ENCODE measurements at places on chromosomes 12 and 14. TPM values are rescaled to one million over a fixed set of nuclear protein-coding genes. Genes with fewer than 3 reads are reported as not detected.
A peak's percentile ranks its signal among the peaks of the same experiment; 100 is the strongest.

The UNC79 gene
- total RNA-seq: 0.15 TPM

The KRT85 gene
- total RNA-seq: not detected

- no peak for ATAC-seq
- no peaks in the 10 kb centered on the region for H3K36me3 ChIP-seq
- peak overlapping the region; percentile 19 for H3K27ac ChIP-seq
- no peak overlapping the region for H3K4me3 ChIP-seq
- H3K27me3 ChIP-seq: no peaks in the 10 kb centered on the region
- peaks cover 44% of the 10 kb centered on the region for H3K4me1 ChIP-seq
Measured at GRCh38 chr12:113361574-113362370, 3.4 kb downstream of the PLBD2 start.

The SLC6A12 gene
- total RNA-seq: 11.3 TPM

DNA sequence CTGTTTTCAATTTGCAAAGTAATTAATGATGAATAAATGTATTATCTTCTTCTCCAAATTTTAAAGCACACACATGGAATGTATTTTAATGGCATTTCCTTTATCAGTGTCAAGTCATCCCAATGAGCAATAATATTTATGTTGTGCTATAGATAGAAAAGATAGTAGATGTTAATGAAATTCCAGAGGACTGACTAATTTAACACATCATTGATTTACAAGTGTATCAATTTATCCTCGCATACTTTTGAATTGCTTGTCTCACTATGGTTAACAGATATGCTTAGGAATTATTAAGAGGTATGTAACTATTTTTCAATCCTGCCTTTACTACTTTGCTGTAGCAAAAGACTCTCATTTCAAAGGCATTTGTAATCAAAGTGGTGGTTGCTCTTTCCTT is 842.9 kb downstream of the SLC6A15 start:
- no peaks in the 10 kb centered on the region for H3K4me1 ChIP-seq
- H3K27ac ChIP-seq: no peak overlapping the region
- H3K27me3 ChIP-seq: no peaks in the 10 kb centered on the region
- no peak for ATAC-seq
- H3K36me3 ChIP-seq: no peaks in the 10 kb centered on the region

GRCh38 chr14:28577187-28577586 is 189.4 kb upstream of the FOXG1 start:
- H3K27me3 ChIP-seq: no peaks in the 10 kb centered on the region
- no peaks in the 10 kb centered on the region for H3K4me1 ChIP-seq
- H3K36me3 ChIP-seq: no peaks in the 10 kb centered on the region
- no peak for ATAC-seq

- ATAC-seq: no peak
- H3K27me3 ChIP-seq: no peaks in the 10 kb centered on the region
- H3K4me3 ChIP-seq: no peak overlapping the region
Measured at GRCh38 chr14:62144863-62145262, 382.6 kb downstream of the SNAPC1 start.

- H3K4me1 ChIP-seq: no peaks in the 10 kb centered on the region
- H3K27ac ChIP-seq: no peak overlapping the region
- H3K4me3 ChIP-seq: no peak overlapping the region
- H3K27me3 ChIP-seq: no peaks in the 10 kb centered on the region
- H3K36me3 ChIP-seq: no peaks in the 10 kb centered on the region
Measured at GRCh38 chr12:85445060-85445938, 165.3 kb downstream of the ALX1 start.

DNA sequence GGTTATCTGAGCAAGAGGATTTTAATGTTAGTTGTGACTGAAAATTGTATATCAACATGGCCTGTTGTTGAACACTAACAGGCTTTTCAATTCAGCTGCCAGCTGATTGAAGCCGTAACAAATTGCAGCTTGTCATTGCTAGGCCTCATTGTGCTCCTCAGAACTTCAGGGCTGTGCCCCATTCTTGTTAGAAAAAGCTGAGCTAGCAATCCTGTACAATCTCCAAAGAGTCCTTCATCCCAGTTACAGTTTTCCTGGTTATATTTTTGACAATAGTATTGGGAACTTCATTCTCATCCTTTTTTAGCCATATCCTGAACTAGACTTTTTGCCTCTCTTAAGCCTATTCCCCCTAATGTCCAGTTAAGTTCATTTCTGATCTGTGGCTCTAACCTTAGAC is 564.1 kb upstream of the ATXN7L3B start:
- ATAC-seq: no peak
- H3K36me3 ChIP-seq: no peaks in the 10 kb centered on the region
- H3K27ac ChIP-seq: no peak overlapping the region
- H3K4me3 ChIP-seq: no peak overlapping the region
- H3K4me1 ChIP-seq: no peaks in the 10 kb centered on the region
- no peaks in the 10 kb centered on the region for H3K27me3 ChIP-seq

- no peak overlapping the region for H3K4me3 ChIP-seq
- no peaks in the 10 kb centered on the region for H3K27me3 ChIP-seq
- H3K27ac ChIP-seq: peak overlapping the region; percentile 25
- H3K36me3 ChIP-seq: no peaks in the 10 kb centered on the region
- H3K4me1 ChIP-seq: no peaks in the 10 kb centered on the region
Measured at GRCh38 chr12:108820707-108821406, 36.5 kb downstream of the SSH1 start.

The KRT7 gene
- total RNA-seq: 4.0 TPM

The BIN2 gene
- total RNA-seq: 1.6 TPM

DNA sequence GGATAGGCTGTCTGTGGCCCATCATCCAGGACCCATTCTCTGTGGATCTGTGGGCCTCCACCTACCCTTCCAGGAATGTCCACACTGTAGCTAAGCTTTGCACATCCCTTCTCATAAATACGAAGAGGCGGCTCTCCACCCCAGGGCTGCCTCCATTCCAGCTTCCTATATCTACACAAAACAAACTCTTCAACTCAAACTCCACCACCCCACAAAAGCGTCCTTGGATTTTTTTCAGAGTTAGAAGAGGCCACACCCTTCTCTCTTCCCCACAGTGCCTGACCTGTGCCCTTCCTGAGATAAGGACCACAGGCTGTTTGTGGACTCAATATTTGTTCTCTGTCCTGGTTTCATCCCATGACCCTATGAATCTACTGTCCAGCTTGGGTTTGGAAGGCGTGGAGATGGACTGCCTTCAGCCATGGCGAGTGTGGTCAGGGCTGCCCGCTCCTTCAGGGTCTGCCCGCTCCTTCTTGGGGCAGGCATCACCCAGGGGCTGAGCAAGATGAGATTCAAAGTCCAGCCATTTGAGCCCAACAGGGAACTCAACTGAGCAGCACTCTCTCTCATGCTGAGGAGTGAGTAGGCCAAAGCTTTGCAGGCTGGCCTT is 13.0 kb upstream of the SERPINA12 start:
- H3K4me1 ChIP-seq: no peaks in the 10 kb centered on the region
- H3K27me3 ChIP-seq: peaks cover 21% of the 10 kb centered on the region
- no peak overlapping the region for H3K27ac ChIP-seq
- no peak overlapping the region for H3K4me3 ChIP-seq

- no peaks in the 10 kb centered on the region for H3K4me1 ChIP-seq
- ATAC-seq: no peak
- no peak overlapping the region for H3K4me3 ChIP-seq
- H3K27me3 ChIP-seq: peaks cover 3% of the 10 kb centered on the region
Measured at GRCh38 chr14:92386637-92387036, 63.7 kb downstream of the SLC24A4 start.

The LAG3 gene
- total RNA-seq: 0.30 TPM

DNA sequence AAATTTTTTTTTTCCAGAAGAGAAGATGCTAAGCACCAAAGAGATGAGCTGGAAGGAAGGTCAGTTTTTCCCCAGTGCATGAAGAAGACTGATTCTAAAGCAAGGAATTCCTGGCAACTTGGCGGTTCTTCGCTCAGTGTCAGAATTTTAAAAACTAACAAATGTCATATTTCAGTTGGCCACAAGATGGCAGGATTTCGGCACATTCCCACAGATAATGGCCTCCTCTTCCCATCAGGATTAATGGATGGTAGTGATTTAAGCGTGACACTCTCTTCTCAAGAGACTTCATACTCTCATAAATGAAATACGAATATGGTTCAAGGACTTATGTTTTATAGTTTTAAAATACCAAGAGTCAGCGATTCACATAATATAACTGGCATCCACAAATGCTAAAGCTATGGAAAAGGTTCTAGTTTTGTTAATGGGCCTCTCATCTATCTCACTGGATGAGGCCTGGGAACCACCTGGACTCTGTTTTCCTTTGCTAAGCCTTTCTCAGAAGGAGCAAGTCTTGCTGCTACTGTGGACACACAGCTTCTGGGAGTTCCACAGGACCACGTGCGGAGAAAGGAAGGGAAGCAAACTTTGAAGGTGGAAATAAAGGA is 46.1 kb upstream of the PTPRO start:
- no peak overlapping the region for H3K4me3 ChIP-seq
- no peak overlapping the region for H3K27ac ChIP-seq
- no peak for ATAC-seq
- peaks cover 37% of the 10 kb centered on the region for H3K4me1 ChIP-seq

GRCh38 chr12:46267825-46268582 is 839 bp downstream of the SLC38A1 start:
- ATAC-seq: no peak
- peak overlapping the region; percentile 69 for H3K4me3 ChIP-seq
- peak overlapping the region; percentile 91 for H3K27ac ChIP-seq
- H3K27me3 ChIP-seq: peaks cover 7% of the 10 kb centered on the region
- peaks cover 1% of the 10 kb centered on the region for H3K4me1 ChIP-seq
- H3K36me3 ChIP-seq: no peaks in the 10 kb centered on the region

The SLC6A13 gene
- total RNA-seq: not detected
